SJSA1 (cell line): ENCODE measurements at places on chromosomes 6 and 20. TPM values are rescaled to one million over a fixed set of nuclear protein-coding genes. Genes with fewer than 3 reads are reported as not detected.

GRCh38 chr6:42367353-42368011 is 84.2 kb downstream of the TRERF1 start:
- DNase-seq = peak; percentile 77

DNA sequence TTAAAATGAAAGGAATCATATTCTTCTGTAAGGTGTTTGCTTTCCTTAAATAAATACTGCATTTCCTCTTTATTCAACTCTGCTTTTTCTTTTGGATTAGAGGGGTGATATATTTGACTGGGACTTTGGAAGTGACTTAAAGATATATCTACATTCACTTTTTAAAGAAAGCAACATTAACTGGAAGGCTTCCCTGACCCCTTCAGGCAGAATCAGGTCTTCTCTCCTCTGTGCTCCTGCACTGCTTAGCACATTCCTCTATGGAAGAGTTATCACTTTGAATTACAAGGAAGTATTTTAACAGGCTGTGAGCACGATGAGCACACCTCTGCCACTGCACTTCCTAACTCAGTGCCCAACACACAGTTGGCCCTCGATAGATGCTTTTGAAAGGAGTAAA is 59.2 kb upstream of the POU3F2 start:
- no peak for DNase-seq

DNA sequence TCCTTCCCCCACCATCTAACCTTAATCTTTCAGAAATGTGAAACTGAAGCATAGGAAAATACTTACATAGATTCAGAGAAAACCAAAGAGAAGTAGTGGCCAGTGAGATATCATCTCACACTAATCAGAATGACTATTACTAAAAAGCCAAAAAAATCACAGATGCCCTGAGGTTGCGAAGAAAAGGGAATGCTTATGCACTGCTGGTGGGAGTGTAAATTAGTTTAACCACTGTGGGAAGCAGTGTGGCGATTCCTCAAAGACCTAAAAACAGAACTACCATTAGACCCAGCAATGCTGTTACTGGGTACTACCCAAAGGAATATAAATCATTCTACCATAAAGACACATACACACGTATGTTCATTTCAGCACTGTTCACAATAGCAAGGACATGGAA is 9.2 kb upstream of the PREX1 start:
- no peak for DNase-seq

GRCh38 chr6:81625216-81625615 is 127.3 kb downstream of the TENT5A start:
- DNase-seq = no peak

DNA sequence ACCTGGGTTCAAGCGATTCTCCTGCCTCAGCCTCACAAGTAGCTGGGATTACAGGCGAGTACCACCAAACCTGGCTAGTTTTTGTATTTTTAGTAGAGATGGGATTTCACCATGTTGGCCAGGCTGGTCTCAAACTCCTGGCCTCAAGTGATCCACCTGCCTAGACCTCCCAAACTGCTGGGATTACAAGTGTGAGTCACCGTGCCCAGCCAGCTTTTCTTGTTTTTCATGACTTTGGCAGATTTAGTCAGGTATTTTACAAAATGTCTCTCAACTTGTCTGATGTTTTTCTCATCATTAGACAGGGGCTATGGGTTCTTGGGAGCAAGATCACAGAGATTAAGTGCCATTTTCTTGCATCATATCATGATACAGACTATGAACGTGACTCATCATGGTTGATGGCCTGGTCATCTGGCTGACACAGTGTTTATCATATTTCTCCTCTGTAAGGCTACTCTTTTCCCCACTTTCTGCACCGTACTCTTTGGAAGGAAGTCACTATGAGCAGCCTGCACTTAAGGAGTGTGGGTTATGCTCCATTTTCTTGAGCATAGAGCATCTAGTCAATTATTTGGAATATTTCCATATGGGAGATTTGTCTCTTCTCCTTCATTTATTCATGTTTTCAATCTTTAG is 67.8 kb downstream of the RNF182 start:
- DNase-seq = no peak

- DNase-seq = no peak
Observed at GRCh38 chr6:71209626-71210025, 79.0 kb upstream of the OGFRL1 start.

- DNase-seq = no peak
Observed at GRCh38 chr6:40796260-40797221, 209.4 kb upstream of the LRFN2 start.

GRCh38 chr20:57243480-57244220 is 22.8 kb downstream of the BMP7 start:
- no peak for DNase-seq

DNA sequence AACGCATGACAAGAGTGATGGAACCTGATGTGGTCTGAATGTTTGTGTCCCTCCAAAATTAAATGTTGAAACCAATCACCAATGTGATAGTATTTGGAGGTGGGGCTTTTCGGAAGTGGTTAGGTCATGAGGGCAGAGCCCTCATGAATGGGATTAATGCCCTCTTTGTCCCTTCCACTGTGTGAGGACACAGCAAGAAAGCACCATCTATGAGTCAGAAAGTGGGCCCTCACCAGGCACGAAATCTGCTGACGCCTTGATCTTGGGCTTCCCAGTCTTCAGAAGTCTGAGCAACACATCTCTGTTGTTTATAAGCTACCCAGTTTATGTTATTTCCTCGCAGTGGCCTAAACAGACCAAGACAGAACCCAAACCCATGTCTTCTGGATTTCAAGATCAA is 244.0 kb upstream of the JAG1 start:
- no peak for DNase-seq

- DNase-seq = no peak
Observed at GRCh38 chr6:2528156-2528555, 222.6 kb downstream of the MYLK4 start.

DNA sequence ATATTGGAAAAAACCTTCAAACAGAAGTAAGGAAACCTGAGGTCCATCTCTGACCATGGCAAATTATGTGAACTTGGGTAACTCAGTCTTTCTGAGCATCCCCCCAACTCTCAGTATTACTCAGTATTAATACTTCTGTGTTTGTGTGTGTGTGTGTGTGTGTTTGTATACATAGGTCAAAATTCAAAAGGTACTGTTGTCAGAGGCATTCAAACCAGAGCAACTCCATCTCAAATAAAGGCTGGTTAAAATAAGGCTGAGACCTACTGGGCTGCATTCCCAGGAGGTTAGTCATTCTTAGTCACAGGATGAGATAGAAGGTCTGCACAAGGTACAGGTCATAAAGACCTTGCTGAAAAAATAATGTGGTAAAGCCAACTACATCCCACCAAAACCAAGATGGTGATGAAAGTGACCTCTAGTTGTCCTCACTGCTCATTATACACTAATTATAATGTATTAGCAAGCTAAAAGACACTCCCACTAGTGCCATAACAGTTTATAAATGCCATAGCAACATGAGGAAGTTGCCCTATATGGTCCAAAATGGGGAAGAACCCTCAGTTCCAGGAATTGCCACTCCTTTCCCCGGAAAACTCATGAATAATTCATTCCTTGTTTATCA is 33.3 kb upstream of the SLC22A16 start:
- DNase-seq = peak; percentile 78

DNA sequence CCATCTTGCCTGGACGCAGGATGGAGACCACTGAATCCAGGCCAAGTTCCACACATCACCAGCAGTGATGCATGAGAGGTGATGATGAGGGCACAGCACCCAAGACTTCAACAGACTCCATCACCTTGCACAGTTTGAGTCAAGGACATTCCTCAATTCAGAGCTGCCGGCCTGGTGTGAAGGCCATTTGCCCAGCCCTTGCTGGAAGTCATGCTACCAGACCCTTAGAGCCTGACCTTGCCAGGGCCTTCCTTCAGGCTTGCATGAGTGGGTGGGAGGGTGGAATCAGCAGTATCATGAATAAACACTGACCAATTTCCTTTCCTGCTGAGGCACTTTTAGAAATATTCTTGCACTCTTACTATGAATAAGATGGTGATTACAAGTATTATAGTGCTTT is 130.2 kb upstream of the SSTR4 start:
- no peak for DNase-seq

DNA sequence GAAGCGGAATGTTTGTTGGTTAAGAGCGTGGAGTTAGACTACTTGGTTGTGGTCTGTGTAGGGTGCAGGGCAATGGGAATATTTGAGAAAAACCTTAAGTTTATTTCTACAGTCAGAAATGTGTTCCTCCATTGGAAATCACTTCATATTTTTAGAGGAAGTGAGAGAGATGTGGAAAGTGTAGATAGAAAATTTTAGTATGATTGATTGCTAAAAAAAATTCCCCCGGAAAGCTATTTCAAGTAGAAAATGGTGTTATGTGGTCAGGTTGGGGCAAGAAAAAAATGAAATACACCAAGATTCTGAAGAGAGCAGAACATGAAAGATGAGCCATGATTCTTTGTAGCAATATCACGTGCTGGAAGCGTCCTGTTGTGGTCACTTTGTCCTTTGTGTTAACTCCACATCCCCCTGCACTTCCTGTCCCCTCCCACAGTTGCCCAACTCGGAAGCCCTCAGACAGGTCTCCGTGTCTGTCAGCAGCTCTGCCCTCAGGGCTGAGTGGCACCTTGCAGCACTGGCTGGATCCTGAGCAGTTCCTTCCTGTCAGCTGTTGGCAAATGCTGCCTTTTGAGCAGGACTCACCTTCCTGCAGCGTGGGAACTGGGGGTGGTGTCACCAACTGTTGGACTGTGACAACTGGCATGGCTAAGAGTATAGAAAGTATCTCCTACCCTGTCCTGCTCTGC is 137.5 kb upstream of the SLC24A3 start:
- no peak for DNase-seq

- no peak for DNase-seq
Observed at GRCh38 chr6:157406661-157407060, 25.7 kb downstream of the ZDHHC14 start.

GRCh38 chr6:22556266-22556665 is 13.1 kb upstream of the HDGFL1 start:
- DNase-seq = no peak

- peak; percentile 65 for DNase-seq
Observed at GRCh38 chr20:21512634-21513180, 1.2 kb downstream of the NKX2-2 start.

- no peak for DNase-seq
Observed at GRCh38 chr6:90241229-90241880, 55.3 kb downstream of the BACH2 start.

- no peak for DNase-seq
Observed at GRCh38 chr6:149939356-149939648, 2.5 kb upstream of the ULBP2 start.

- no peak for DNase-seq
Observed at GRCh38 chr6:167817729-167818128, 9.0 kb upstream of the AFDN start.

DNA sequence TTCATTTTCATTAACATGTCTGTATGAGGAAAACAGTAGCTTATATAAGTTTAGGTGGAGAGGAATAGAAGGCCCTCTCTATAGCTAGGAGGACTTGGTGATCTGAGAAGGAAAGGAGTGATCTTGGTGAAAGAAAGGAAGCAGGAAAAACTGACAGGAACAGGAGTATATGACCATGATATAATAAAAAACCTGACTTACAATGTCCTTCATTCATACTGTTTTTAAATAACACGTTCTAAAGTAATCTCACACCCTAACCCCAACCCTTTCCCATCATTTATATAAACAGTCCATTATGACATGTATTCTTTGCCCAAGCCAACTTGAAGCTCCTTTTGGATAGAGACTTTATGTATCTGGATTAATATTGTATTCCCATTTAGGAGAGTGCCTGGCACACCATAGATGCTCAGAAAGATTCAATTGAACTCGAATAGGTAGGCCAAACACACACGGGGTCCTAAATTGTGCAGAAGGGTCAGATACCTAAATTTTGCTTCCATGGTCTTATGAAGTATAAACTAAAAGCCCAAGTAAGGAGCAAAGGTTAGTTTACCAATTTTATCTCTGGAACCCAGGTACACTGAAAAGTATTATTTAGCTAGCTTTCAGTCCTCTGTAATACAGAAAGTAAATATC is 75.9 kb downstream of the OR2B2 start:
- no peak for DNase-seq

DNA sequence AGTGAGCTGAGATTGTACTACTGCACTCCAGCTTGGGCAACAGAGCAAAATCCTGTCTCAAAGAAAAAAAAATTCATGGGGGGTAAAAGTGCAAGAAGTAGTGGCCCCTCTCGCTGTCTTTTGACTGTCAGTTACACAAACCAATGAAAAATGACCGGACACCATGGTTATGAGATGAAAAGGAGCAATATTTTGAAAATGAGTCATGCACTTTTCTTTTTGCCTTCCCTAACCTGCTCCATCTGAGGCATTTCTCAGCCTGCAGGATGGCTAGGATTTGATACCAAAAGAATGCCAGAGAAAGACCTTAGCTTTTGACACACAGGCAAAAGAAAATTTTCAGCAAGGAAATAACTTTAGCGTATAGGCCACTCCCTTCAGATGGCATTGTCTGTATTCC is 181.7 kb upstream of the ARID1B start:
- DNase-seq = no peak

- no peak for DNase-seq
Observed at GRCh38 chr6:51553246-51554015, 534.0 kb downstream of the PKHD1 start.

DNA sequence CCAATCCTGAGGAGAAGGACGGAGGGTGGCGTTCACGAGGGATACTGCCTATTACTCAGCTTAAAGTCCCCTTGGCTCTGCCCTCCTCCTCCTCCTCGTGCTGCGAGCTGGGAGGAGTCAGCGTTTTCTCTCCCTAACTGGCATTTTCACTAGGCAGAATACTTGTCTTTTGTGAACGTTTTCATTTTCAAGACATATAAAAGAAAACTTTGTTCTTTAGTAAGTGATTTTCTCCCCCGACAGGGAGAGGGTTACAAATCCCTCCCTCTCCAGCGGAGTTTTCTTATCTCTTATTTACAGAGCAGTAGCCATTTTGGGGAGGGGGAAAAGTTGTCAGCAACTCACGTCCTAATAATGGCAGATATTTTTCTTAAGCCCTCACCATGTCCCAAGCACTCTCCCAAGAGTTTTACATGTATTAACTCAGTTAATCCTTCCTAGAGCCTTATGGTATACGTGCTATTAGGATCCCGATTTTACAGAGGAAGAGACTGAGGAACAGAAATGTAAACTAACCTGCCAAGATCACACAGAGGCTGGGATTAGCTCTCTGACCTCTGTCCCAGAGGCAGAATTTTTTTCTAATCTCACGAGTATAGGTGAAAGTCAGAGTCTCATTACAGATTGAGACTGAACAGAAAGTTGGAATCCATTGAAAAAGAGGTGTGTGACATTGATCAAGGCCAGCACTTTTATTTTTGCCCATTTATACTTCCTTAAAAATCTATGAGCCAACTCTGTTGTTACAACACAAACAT is 30.0 kb upstream of the ZNF217 start:
- DNase-seq = peak; percentile 84

SYNDIG1 gene
- not detected in 2 replicates for total RNA-seq

SLC17A4 gene
- not detected in 2 replicates for total RNA-seq

ELOVL5 gene
- 78.5 and 112 TPM in 2 replicates for total RNA-seq

MYCT1 gene
- total RNA-seq = 0.39 TPM in 1 of 2 replicates, not detected in the other

SPTLC3 gene
- 4.5 and 13.6 TPM in 2 replicates for total RNA-seq

RFX6 gene
- not detected in 2 replicates for total RNA-seq

SMLR1 gene
- total RNA-seq = not detected in 2 replicates
